ENCODE measurements at places on chromosomes 4 and X.

- DNase-seq: no peak
These were observed 880 bp downstream of the UNC5C start for GRCh38 chr4:95547715-95548471.

GRCh38 chr4:145012841-145013240, 85.2 kb downstream of the ANAPC10 start:
- no peak for DNase-seq

GRCh38 chr4:1384675-1385372, 21.4 kb downstream of the NKX1-1 start:
- no peak for DNase-seq

- no peak for DNase-seq
These were observed 113.5 kb downstream of the RAP1GDS1 start for GRCh38 chr4:98374643-98375042.

DNA sequence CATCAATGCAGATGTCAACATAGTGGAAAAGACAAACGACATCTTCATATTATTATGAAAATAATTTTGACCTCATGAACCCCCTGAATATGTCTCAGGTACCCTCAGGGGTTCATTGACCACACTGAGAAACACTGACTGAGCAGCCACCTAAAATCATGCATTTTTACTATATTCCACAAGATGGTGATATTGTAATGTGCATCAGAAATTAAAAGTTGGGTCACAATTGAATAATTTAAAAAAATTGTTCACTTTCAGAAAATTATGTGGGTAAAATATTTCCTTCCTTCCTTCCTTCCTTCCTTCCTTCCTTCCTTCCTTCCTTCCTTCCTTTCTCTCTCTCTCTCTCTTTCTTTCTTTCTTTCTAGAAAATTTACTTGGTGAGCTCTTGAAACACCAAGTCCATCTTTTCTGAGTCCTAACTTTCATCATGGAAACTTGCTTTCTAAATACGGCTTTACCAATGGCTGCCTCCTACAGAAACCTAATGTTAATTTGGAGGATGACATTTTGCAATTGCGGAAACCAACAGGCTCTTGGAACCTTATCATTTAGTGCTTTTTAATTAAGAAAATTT, 103.6 kb downstream of the RTL3 start:
- no peak for DNase-seq

DNA sequence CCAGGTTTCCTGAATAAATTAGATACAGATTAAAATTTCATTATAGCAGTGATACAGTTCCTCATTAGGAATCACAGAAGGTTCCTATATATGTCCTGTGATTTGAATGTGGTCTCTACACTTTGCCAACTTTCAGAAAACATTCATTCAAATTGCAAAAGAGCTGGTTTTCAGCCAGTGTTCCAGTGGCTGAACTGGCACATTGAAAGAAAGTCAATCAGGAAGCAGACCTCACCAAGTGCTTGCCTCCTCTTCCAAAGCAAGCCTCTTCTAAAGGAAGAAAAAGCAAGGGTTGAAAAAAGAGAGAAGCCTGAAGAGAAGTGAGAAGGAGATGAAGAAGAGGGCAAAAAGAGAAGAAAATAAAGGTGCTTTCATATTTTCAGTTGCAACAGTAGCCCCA, 12.7 kb downstream of the KLHL34 start:
- DNase-seq: no peak

DNA sequence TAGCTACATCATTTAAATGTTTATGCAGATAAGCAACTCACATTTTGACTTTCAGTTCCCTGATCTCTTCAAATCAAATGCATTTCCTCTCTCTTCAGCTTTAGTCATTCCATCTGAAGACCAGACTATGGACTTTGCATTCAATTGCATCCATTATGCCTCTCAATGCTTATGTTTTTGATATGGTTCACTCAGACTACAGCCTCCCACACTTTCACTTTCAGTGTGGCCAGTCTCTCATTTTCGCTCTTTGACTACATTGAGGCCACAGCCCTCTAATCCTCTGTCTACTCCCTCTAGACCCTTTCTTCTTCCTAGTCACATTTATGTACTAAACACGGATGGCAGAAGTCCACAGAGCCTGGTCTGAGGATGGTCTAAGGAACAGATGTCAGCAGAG, 24.5 kb upstream of the VEGFC start:
- DNase-seq: no peak

- DNase-seq: no peak
These were observed 217.5 kb downstream of the BANK1 start for GRCh38 chr4:102007959-102008425.

DNA sequence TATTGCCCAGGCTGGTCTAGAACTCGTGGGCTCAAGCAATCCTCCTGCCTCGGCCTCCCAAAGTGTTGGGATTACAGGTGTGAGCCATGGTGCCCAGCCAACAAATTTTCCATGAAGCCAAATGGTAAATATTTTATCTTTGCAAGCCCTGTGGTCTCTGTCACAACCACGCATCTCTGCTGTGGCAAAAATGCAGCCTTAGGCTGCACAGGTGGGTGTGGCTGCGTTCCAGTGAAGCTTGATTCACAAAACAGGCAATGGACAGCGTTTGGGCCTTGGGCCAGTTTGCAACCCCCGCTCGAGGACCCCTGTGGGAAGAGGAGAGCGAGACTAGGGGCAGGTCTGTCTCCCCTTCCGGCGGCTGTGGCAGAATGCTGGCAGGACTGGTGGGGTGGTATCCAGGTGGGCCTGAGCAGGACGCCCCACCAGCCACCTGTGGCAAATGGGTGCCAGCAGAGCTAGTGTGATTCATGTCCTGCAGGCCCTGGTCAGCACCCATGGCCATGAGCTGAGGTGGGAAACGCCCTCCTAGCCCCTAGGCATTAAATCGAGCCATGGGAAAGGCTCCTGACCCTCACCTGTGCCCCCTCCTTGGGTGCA, 19.7 kb downstream of the HTRA3 start:
- DNase-seq: no peak

GRCh38 chr4:102219129-102219528, 126.2 kb downstream of the SLC39A8 start:
- no peak for DNase-seq

GRCh38 chrX:77119706-77120105, 327.5 kb upstream of the FGF16 start:
- DNase-seq: no peak

DNA sequence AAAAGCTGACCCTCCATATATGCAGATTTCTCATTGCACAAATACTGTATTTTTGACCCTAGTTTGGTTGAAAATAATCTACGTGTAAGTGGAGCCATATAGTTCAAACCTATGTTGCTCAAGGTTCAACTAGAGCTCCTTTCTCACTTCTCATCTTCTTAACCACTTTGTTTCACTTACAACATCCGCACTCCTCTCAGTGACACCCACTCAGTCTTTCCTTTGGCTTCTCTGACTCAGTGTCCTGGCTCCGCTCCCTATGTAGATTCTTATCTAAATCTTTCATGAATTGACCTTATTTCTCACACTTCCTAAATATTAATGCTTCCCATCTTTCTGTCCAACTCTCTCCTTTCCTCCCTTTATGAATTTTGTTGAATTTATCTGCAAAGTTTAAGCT, 32.9 kb upstream of the DKK2 start:
- no peak for DNase-seq

GRCh38 chr4:8699479-8700145, 107.0 kb downstream of the CPZ start:
- DNase-seq: no peak

DNA sequence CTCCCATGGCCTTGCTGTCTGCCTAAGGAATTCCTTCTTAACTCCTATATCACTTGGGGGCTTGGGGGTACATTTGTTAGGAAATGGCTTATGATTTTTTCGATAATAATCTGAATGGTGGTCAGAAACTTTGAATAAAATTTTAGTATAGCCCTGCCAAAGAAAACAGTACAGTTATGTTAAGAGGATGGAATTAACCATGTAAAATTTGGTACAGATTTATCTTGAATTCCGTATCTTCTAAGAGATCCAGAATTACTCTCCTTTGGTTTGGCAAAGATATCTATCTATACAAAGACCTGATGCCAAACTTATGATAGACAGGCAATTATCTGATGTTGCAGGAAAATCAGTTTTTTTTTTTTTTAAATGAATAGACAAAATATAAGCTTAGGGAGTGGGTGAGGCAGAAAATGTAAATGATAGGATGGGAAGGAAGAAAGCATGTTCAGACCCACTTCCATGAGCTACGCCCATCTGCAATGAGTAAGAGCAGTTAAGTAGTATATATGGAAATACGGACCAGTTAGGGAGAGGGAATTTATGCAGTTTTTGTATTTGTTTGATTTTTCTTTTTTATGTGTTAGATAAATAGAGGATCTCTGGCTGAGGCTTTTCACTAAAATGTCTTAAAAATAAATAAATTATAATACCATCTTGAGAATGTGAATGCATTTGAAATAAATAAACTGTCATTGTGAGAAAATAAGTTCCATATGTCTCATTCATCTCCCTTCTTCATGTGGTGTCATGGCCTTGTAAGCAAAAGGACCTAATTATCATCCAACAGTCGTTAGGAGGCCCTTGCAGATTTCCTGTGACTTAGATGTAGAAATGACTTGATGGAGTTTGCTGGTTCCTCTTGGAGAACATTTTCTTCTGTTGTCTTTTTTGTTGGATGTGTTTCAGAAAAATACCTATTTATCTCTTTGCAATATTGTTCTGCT, 389.6 kb downstream of the ARHGAP24 start:
- DNase-seq: no peak

DNA sequence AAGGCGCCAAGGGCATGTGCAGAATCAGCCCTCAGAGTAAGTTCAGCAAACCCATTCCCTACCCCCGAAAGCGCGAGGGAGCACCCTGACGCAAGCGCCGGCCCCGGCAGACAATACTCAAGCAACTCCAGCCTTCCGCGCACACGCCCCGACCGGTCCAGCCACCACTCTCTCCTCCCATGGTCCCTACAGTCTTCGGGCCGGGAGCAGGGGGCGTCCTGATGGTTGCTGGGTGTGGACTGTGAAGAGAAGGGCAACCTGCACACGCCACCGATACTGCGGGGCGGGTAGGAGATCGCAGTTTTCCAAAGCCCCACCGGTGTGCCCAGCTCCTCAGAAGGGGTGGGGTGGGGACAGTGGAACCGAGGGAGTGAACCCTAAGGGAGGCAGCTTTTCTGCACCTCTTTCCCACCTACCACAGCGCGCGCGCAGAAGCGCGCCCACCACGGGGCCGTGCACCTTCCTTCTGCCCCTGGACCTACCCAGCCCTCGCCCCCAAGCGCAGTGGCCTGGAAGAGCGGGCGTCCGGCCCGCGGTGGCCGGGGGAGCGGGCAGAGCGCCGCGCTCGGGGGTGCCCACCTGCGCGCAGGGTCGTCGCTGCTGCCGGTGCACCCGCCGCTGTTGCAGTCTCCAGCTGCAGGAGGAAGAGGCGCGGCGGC, 650.2 kb upstream of the DIPK2B start:
- no peak for DNase-seq

DNA sequence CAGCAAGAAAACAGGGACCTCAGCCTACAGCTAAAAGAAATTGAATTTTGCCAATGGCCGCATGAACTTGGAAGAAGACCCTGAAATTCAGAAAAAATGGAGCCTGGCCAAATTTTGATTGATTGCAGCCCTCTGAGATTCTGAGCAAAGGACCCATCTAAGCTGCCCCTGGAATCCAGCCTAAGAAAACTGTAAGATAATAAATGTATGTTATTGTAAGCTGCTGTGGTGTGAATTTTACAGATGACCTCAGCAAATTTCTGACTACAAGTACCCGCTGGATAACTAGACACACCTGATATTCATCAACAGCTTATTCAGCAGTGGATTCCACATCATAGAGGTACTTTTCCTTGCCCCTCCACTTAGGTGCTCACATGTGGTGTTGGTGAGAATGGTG, 119.5 kb upstream of the EPHA5 start:
- no peak for DNase-seq

DNA sequence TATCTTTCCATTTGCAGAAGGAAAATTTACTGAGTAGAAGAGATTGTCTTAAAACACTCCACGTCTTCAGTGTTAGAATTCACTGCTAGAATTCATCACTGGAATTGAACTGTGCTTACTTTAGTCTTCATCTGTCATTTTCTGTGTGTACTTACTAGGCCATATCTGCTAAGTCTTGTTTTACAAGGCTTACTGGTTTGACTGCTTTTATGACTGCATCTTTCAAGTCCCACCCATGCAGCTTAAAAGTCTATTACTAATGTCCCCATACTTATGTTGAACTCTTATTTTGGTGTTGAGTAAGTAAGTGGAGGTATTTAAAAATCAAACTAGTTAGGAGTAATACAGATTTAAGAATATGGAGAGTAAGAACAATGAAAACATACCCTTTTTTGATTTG, 14.6 kb downstream of the CLCN3 start:
- no peak for DNase-seq

DNA sequence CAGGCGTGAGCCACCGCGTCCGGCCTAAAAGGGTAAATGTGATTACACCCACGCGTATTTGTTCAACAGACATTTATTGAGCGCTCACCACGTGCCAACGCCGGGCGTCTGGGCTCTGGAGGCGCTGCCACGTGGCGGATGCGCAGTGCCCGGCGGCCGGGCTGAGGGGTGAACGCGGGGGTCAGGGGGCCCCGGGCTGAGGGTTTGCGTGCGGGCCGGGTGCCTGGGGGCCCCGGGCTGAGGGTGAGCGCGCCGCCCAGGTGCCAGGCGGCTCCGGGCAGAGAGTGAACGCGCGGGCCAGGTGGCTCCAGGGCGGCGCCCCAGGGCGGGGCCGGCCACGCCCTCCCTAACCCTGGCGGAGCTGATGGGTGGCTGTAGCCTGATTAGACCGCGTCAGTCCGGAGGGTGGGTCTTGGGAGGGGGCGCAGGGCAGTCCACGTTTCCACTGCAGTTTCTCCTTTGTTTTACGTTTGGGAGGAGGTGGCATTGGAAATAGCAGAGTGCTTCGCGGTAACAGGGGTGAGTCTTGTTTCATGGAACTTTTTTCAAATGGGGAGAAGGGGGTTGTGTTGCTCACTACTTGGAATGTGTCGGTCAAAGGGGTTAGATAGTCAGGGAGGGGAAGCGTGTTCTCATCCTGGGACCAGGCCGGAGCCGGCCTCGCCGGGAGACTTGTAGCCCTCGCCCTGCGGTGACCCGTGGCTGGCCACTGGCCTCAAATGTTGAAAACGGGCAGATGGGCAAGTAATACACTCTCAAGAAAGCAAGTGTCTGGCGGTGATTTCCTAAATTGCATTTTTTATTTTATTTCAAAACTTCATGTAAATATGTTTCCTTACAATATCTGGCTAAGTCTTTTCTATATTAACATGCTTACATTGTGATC, at the start of gene ZFP42:
TSS of gene ZFP42 (plus strand) at position 450 of the 886 bp plus-strand sequence. CDS start 7,037 bp downstream, outside the sequence.
- DNase-seq: no peak

DNA sequence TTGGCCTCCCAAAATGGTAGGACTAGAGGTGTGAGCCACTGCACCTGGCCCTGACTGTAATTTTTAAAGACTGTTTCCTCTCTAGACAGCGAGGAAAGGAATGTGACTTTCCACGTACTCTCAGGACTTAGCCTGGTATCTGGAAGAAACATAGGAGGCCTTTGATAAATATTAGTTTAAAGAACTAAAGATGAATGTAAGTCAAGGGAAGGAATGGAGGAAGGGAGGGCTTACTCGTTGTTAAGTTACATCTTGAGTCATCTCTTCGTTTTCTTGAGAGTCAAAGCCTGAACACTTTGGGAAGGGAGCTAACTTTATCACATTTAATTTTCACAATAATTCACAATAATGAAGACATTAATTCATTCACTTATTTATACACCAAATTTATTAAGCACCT, 7.2 kb upstream of the LNX1 start:
- DNase-seq: no peak

Measured in NCI-H1436 treated with DMSO at 0.1 percent for 48 hours (cell line).